Stimulated activated CD4-positive, alpha-beta T cell treated with anti-CD3 and anti-CD28 coated beads, Interleukin-1b, Interleukin-23, amount 100 ng/mL, for 48 hours (primary cell): ENCODE measurements at places on chromosomes 1 and 21.
A peak's percentile ranks its signal among the peaks of the same experiment; 100 is the strongest.

DNA sequence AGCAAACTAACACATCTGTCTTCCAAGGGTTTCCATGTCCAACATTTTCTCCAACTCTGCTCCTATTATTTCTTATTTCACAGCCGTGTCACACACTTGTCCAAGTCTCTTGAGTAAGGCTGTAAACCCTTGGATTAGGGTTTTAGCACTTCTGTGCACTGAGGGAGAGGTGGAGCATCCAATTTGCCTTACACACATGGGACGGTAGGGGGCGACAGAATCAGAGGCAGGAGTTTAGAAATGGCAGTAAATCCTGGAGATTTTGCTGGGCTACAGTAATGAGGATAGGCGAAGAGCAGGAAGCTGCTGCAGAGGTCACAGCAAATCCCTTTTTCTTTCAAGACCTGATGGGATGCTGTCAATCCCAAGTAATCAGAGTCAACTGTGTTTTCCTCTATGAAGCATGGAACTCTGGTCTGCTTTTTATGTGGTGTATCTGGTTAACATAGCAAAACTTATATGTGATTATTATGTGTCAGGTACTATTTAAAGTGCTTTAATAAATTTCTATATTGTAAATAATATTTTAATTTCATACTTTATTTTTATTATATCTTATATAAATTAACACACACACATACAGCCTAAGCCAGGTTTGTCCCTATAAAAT is 15.4 kb upstream of the LCE5A start:
- DNase-seq: peak; percentile 17

DNA sequence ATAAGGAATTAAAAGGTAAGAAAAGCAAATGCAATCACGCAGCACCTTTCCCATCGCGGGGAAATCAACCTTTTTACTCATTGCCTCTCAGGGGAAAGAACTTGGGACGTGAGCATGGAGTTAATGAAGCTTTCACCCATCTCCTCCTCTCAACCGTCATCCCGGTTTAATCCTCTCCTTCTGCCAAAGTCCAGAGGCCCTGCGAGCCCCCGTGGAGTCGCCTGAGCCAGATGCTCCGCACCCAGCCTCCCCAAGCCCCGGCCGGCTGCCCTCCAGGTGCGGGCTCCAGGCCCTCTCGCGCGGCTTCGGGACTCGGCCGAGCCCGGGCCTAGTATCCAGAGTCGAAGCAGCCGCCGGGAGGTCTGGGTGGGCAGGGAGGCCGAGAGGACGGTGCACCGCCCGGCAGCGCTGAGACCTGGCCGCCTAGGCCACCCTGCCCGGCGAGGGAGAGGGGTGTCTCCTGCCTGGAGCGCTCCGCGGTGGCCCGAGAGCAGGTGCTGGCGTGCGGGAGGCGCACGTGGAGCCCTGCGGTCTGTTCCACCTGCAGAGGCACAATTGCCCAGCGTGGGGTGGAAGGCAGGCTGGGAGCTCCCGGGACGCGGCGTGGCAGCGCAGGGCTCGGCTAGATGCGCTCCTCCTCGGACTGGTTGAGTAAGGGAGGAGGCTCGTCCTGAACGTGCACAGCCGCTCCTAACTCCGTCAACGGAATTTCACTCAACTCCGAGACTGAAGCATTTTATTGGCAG is 218.5 kb downstream of the SDCCAG8 start:
- no peak for DNase-seq

DNA sequence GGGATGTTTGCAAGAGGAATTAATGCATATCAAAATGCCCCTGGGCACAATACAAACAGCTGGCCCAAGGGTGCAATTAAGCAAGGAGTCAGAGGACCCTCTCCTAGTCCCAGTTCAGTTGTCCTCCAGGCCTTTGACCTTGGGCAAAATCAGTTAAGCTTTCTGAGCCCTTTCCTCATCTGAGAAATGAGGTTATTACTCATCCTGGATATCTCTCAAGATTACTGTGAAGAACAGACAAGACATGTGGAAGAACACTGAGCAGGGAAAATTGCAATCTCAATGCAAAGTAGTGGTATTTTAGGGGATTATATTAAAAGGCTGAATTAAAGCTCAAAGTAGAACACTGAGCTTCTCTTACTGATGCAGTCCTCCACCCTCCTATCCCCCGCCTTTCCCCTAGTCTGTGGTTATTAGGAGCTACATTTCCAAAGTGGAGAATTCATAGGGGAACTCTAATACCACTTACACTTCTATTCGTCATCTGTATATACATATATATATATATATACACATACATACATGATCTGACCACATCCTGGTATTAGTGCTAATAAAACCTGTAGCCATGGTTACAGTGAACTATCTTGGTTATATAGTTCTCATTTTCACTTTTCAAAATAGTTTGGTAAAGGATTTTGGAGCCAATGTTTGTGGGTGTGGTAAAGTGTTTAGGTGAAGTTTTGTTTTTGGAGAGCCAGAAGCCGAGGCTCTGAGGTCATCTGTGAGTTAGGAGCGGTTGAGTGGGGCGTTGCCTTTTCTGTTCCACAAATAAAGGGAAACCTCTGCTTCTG is 18.1 kb downstream of the KIAA0040 start:
- DNase-seq: no peak

GRCh38 chr1:66168467-66168887 is 365.5 kb upstream of the SGIP1 start:
- no peak for DNase-seq

- DNase-seq: no peak
Measured at GRCh38 chr1:30060738-30061137, 662.6 kb downstream of the MATN1 start.

DNA sequence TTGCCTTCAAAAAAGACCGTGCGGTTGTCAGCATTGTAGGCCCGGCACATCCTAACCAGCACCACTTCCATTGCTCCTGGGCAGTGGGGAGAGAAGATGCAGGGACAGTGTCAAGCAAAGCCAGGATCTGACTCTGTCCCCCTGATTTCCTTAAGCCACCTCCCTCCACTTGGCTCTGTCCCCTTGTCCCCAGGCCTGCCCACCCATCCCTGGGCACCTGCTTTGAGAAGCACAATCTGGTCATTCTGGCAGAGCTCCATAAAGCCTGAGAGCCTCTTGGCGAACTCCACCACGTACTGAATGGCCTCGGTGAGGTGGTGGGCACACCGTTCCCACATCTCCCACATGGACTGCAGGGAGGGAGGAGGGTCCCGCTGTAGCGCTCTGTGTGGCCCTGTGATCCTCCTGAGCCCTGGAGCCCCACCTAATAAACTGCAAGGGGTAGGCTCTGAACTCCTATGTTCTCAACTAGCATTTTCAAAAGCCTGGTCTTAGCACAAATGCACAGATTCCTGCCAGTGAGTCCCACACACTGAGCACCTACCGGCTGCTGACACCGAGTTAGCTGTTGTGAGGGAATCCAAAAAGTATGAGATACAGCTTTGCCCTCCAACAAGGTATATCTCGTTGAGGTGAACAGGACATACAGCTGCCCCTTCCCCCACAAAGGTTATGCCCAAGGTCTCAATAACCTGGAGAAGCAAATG is 8.2 kb upstream of the LINGO4 start:
- DNase-seq: no peak

- DNase-seq: peak; percentile 45
Measured at GRCh38 chr1:156797212-156797871, 19.3 kb downstream of the SH2D2A start.

DNA sequence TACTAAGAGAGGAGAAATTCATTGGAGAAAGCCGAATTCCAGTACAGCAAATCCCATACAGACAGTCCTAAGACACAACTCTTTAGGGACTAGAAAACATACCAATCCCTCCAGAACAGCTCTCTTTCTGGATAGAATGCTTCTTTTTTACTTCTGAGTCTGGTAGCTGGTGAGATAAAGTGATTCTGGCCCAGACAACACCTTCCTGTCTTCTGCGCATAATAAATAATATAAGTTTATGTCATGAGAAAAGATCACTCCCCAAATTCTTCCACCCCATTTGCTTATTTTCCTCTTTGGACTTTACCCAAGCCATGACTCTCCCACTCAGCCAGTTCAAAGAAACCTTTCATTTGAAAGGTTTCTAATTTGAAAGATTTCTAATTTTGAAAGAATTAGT is 98.4 kb downstream of the EDEM3 start:
- DNase-seq: no peak

DNA sequence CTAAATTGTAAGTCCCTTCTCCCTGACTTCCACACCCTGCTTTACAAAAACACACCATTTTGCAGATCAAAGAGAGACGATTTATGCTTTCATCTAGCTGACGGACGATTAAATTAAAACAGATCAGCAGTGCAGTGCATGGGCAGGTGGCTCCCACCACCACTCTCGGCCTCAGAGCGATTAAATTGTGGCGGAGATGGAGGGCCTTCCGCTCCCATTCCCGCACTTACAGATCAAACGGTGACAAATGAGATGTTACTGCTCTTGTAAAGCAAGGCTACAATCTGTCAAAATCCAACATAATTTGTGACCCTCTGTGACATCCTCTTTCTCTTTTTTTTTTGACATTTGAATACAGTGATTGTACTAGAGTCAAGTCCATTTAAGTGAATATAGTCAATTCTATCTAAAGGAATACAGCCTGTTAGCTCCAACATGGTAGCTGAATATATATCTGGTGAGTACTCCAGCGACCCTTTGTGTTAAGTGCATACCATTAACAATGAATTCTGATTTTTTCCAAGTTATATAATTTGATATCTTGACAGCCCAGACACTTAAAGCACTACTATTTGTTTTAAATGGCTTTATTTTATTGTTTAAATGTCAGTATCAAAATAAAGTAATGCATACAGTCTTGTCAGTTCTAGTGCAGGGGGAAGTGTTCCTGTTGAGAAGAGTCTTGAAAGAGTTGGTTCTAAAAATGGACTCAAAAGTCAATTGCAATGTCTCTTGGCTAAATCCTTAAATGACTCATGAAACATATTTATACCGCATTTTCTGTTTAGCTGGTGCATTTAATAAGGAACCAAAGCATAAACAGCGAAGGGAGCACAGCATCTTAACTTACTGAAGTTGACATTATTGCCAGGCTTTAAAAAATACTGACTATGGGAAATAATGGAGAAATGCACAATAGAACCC is 109.0 kb downstream of the ESRRG start:
- DNase-seq: no peak

DNA sequence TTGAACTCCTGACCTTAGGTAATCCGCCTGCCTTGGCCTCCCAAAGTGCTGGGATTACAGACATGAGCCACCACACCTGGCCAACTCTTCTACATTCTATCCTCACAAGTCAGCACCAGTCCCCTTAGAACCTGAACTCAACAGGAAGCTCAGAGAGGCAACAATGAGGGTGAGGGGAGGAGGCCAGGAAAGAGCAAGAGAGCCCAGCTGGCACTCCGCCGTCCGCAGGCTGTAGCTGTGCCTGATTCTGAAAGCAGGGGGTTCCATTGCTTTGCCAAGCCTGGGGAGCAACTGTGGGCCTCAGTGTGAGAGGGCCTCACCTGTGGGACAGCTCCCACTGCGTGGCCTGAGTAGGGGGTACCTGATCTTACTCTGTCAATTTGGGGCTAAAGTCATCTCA is 18.7 kb downstream of the STK40 start:
- DNase-seq: no peak

DNA sequence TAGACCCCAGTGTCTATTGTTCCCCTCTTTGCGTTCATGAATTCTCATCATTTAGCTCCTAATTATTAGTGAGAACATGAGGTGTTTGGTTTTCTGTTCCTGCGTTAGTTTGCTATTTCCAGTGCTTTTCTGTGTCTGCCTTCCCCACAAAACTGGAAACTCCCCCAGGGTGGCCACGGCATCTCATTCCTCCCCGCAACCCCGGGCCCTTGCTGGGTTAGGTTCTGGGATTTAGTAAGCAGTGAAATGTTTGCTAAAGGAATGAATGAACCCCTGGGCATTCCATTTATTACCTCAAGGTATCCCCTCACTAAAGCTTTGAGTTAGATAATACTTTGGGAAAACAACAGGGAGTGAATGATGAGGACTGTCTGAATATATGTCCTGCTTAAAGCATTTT is 142.9 kb downstream of the GLUL start:
- peak; percentile 71 for DNase-seq

DNA sequence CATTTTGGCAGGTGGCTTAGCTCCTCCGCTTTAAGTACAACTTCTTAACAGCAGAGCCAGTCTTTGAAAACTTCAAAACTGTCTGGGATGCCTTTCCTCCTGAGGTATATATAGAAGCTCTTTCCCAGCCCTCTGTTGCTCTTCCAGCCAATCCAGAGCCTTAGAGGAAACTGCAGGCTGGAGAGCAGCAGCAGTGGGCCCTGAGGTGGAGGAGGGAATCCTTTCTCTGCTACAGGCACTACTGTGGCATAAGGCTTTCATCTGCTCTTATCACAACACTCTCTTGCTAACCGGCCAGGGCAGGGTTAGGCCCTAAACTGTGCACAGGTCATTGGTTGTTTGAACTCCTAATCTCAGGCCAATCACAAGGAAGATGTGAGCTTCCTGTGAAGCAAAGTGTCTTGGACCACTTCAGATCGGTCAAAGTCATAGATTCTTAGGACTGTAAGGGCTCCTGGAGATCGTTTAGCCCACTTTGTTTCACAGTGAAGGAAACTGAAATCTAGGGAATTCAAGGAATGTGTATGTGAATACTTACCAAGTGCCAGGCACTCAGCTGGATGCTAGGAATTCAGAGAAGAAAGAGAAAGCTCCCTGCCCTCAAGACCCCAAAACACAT is at the start of gene RGS5:
Gene RGS5, minus strand, starts transcription at position 84 of the 619 bp plus-strand sequence. Its CDS starts 81 bp downstream, at position 3.
- no peak for DNase-seq

DNA sequence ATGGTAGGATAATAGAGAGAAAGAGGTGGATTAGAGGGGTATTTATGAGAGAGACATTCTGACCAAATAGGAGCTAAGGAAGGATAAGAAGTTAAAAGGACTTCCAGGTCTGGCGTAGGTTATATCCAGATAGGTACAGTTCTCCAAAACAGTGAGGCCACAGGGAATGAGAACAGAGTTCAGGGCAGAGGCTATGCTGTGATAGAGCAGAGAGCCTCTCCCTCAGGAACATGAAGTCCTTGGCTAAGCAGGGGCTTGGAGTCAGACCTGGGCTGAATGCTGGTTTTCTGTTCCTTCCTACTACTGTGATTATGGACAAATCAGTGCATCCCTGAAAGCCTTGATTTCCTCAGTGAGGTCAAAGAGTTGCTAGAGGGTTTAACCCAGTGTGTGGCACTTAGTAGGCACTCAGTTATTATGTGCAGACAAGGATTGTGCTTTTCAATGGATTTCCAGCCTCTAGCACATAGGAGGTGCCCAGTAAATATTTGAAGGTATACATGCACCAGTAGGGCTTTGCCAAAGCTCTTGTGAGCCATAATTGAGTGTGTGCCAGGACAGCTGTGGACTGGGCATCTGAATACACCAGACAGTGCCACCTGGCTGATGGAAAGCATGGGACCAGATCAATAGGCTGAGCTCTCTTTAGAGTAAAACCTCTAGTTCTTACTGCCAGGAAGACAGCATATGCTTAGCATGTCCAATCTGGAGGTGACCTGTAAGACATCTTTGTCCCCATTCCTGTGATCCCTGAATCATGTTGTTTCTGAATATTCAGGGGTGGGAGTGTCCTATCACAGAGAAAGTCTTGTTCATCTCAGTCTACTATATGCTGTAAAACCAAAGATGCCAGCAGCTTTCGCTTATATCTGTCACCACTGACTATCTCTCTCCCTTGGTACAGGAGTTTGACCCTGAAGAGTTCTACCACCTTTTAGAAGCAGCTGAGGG is 111.1 kb downstream of the PIK3R3 start:
- DNase-seq: no peak
